Adrenal gland (tissue), 19 donors: ENCODE measurements at places on chromosomes 6 and 20.

- no peak for DNase-seq
Observed at GRCh38 chr20:7939663-7940062, 595 bp downstream of the HAO1 start.

- DNase-seq, result no peak
Observed at GRCh38 chr6:44235269-44235668, 11.6 kb upstream of the HSP90AB1 start.

DNA sequence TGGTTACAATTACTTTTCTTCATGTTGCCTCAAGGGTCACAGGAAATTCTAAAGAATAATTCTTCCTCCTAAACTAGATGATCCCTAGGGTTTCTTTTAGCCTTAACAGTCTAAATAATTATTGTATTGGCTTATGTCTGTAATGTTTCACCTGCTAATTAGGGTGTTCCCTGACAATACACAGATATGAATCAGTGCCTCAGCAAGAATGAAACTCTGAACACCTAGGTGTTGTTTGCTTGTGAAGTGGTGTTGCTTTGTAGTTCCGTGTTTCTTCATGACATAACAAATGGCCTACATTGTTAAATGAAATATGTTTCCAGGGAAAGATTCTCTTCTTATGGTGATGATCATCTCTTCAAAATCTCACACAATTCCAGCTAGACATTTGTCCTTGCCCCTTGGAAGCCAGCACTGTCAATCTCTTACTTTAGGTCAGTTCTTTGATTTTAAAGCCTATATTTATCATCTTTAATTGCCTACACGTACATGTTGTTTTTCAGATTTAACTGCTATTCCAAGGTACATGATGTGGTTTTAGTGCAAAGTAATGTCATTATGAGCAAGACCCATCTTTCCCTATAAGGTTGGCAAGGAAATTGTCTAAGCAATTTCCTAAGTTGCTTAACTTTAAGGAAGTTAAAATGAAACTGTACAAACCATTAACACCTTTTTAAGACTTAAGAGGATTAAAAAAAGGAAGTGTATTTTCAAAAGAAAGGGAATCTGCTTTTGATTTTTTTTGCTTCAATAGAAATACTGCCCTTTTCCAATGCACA, 111.9 kb downstream of the TBC1D7 start:
- no peak for DNase-seq

DNA sequence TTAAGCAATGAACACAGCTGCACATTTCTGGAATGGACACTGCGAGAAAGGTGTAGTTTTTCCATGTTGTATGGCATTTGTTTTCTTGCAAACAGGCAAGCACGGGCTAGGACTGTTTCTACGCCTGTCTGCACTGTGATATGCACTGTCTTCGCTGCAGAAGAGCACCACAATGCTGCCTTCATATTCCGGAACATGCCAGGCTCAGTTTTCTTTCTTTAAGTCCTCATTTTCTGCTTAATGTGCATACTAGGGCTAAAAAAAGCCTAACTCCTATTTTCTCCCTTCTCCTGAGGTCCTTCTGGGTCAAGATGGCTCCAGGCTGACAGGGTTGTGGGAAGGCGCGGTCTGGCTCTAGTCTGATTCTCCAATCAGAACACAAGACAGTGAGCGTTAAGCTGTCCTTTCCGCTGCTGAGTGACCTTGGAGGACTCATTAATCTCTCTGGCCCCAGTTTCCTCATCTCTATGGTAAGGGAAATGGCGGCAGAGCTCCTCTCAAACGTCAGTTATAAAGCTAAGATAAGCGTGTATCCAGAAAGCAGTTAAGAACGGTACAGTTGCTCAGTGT, 379.9 kb downstream of the C6orf118 start:
- no peak for DNase-seq

DNA sequence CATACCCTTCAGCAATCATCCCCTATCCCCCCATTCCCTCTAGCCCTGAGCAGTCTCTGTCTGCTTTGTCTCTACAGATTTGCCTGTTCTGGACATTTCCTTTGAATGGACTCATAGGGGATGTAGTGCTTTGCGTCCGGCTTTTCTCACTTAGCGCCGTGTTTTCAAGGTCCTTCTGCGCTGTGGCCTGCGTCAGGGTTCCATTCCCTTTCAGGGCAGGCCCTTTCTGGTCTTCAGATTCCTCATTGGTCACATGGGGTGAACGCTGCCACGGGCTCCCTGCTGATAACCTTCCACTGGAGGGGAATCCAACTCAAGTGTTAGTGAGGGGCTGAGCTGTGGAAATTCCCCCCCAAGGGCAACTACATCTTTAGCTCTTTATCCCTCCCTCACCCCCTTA, 36.4 kb upstream of the APCDD1L start:
- peak; percentile 44 for DNase-seq
